Stimulated activated CD4-positive, alpha-beta T cell treated with anti-CD3 and anti-CD28 coated beads, Interleukin-1b, Interleukin-23, amount 100 ng/mL, for 24 hours (primary cell): ENCODE measurements at places on chromosomes 5 and 9.

DNA sequence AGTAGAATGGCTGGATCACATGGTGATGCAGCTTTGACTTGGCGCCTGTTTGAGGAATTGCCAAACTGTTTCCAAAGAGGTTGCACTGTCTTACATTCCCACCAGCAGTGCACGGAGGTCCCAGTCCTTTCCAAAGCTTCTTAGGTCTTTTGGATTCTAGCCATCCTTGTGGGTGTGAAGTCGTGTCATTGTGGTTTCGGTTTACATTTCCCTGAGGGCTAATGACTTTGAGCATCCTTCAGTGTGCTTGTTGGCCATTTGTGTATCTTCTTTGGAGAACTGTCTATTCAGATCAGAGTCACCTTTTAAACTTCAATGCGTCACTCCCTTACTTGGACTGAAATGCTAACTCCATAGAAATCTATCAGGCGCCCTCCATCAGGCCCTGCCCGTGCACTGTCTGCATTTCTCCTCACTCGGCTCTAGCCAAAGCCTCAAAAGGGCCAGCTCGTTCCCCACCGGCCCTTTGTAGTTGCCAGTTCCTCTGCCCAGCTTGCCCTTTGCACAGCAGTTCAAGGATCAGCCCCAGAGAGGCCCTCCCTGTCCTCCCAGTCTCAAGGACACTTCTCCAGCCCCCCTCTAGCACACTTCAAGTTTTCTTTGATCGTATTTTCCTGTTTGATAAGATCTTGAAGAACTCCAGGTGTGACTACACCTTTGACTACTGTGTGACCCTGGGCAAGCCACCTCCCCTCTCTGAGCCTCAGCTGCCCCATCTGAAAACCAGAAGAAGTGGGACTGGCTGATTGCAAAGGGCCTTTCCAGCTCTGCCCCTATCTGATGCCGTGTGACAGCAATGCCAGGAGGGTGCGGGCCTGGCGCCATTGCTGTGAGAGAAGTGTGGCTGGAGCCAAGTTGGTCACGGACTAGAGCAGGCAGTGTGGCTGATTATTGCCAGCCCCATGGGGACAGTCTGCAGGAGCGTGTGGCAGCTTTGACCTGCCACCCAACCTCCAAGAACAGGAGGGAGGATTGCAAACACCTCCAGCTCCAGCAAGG is 5.6 kb downstream of the HRH2 start:
- DNase-seq, result no peak

- no peak for DNase-seq
Measured at GRCh38 chr5:54870271-54870670, 115.1 kb downstream of the ESM1 start.

DNA sequence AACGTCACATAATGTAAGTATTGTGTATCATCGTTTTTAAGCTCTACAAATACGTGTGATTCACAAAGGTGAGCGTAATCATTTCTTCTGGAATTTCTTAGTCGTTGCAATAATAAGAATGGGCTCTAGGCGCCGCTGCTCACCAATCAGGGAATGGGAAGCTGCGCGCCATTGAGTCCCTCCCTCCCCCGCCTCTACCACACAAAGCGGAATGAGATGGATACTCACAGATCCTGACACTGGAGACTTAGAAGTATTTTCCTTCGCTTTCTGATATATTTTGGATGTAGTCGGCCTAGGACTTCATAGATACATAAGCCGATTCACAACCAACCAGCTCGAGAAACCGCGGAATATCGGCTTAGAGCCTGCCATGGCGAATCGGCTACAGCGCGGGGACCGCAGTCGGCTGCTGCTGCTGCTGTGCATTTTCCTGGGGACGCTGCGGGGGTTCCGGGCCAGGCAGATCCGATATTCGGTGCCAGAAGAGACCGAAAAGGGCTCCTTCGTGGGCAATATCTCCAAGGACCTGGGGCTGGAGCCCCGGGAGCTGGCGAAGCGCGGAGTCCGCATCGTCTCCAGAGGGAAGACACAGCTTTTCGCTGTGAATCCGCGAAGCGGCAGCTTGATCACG is at the start of gene PCDHGA11:
Gene PCDHGA11, plus strand, starts transcription at position 197 of the 634 bp plus-strand sequence. Its CDS starts 177 bp downstream, at position 374.
- DNase-seq, result no peak

- DNase-seq, result no peak
Measured at GRCh38 chr5:5217371-5217770, 77.2 kb downstream of the ADAMTS16 start.

DNA sequence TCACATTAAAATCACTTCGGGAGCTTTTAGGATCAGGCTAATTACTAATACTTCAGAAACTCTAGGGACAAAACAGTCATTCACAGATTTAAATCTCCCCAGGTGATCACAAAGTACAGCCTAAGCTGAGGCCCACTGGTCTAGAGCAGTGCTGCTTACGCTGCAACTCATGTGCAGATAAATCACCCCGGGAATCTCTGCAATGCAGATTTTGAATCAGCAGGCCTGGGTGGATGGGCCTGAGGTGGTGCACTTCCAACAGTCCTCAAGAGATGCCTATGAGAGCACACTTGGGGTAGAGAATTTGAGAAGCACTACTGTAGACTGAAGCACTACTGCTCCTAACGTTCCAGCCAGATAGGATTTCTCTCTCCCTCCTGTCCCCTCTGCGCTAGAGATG is 28.4 kb downstream of the CSF1R start:
- no peak for DNase-seq

DNA sequence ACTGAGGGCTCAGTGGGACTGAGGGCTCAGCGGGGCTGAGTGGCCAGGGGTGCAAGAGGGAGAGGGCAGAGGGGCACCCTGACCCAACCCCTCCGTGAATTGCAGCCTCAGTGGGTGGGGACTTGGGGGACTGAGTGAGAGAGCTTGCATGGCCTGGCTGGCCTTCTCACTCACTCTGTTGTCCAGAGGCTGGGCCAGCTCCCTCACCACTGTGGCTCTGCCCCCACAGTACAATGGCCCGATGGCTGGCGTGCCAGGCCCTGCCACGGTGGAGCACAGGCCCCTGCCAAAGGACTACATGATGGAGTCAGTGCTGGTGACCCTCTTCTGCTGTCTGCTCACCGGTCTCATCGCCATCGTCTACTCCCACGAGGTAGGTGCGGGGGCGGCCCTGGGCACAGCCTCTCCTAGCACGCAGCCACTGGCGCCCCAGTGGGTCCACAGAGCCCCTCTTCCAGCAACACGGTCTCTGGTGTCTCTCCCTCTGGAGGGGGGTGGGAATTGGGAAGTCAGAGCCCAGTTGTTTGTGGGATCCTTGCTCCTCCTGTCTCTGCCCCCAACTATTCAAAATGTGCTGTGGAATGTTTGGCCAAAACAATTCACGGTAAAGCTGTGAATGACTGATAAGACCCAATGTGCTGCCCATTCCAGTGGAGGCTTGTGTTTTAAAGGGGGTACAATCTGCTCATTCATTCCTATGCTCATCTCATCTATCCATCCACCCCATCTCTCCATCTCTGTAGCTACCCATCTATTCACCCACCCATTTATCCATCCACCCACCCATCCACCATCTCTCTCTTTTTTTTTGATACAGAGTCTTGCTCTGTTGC is 10.7 kb downstream of the PRRT1B start:
- no peak for DNase-seq

- DNase-seq, result no peak
Measured at GRCh38 chr5:175738126-175738525, 80.3 kb downstream of the HRH2 start.

DNA sequence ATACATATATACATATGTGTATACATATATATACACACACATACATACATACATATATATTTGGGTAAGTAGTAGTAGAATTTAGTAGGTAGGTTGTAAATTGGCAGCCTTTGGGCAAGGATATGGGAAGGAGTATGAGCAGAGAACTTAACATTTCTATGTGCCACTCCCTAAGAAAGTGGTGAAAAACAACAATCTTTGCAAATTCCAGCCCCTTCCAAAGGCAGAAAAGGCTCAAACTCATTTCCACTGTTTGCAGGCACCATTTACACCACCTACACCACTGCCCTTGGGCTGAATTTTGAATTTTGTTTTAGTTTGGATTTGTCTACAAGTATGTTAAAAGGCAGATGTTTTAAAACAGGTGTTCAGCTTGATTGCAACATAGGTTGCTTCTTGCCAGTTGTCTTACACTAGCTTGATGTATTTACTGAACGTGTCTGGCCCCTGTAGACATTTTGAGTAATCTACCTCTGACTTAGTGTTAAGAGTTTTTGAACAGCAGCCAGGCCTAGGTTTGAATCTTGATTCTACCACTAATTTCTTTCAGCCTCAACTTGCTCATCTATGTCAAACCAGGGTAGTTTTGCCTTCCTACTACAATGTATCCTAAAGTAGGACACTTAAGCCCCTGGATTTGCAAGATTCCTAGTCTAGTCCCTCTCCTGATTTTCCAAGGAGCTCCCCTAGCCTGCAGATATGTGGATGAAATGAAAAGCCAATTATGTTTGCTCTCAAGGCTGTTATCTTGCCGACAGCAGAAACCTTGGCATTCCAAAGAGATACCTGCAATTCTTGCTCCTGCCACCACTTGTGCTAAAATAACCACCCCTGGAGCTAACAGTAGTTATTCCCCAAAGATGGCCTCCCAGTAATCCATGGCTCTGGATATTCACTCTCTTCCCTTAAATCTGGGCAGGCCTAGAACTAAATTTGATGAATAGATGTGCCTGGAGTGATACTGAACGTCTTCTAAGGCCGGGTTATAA is 156.2 kb upstream of the SLC44A1 start:
- no peak for DNase-seq

GRCh38 chr9:69671311-69671878 is 776 bp downstream of the APBA1 start:
- no peak for DNase-seq

GRCh38 chr9:132546148-132547051 is 36.0 kb upstream of the BARHL1 start:
- no peak for DNase-seq

GRCh38 chr5:134934202-134934601 is 29.3 kb downstream of the PCBD2 start:
- no peak for DNase-seq

DNA sequence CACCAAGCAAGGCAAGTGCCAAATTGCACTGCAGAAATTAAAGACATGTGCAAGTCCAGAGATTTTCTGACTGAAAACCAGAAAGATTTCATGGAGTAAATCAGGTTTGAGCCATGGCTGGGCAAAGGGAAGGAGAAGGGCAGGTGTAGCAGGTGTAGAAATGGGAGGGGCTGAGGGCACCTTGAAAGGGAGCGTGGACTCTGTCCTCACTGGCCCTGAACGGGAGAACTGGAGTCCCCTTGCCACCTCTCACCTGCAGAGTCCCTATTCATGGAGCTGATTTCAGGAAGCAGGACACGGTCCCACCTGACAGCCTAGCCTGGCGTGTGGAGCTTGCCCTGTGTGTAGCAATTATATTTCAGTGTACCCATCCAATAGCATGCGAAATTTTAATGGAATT is 46.3 kb downstream of the UBE2QL1 start:
- no peak for DNase-seq

- no peak for DNase-seq
Measured at GRCh38 chr5:90338712-90339372, 70.7 kb downstream of the CETN3 start.

DNA sequence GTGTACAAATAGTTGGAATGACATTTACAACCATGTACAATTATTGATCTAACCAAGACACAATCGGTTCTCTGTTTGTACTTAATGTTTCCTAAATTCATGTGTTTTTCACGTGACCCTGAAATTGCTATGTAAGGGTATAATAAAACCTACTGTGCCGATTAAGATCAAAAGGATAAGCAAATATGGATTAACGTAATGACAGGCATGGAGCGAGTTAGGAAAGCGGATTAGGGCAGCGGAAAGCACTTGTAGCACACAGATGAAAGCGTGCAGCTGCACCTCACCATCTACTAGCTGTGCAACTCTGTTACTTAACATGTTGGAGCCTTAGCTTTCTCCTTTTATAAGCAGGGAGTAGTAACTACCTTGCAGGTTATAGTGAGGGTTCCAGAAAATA is 38.3 kb upstream of the ZFYVE16 start:
- DNase-seq, result no peak

DNA sequence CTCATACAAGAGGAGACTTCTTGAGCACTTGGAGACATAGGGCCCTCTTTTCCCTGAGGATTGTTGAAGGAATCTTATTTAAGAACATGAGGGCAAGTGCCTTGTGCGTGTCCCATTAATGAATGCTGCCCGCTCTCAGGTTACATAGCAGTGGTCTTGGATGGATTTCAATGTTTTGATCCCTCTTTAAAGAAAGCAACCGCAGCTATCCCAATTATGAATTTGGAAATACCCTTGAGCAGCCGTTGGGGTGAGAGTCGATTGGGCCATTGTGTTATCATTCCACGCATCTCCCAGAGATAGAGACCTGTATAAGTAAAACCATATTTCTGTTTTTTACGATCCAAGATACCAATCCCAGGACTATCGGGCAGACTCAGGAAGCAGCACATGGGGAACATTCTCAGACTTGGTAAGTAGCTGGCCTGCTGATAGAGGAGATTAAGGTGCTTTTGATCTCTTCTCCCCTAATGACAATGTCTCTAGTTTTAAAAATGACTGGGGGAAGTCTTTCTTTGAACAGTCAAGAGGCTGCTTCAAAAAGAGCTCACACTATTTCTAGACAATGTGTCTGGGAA is 145.3 kb downstream of the MACROH2A1 start:
- no peak for DNase-seq

DNA sequence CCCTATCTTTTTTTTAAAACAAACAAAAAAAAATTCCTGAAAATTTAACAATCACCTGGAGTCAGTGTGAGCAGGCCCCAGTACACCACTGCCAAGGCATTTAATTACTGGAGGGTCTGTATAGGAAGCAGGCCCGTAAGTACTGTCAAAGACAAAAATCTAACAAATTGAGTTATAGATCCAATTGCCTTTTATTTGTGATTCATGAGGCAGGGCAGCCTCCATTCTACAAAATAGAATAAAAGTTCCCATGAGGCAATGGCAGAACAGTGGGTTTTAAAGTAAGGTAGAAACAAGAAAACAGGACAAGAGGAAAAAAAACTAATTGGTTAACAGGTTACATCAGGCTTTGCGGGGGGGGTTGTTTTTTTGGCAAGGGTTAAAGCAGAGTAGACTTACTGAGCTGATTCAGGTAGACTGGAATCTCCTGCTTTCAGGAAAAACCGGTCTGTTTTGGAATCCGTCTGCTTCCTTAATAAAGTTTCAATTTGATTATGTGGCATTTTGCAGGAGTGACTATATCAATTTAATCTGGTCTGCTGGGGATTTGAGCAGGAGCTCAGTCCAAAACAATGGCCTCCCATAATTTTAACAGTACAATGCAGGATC is 48.9 kb downstream of the AUH start:
- no peak for DNase-seq
